Lower lobe of right lung (tissue), 2 donors: ENCODE measurements at places on chromosomes 2 and 18. TPM values are rescaled to one million over a fixed set of nuclear protein-coding genes. Genes with fewer than 3 reads are reported as not detected.
A peak's percentile ranks its signal among the peaks of the same experiment; 100 is the strongest.

CD226 gene
- 5.4 TPM for total RNA-seq

- no peak for DNase-seq
Observed at GRCh38 chr18:23730857-23731256, 41.6 kb downstream of the LAMA3 start.

DNA sequence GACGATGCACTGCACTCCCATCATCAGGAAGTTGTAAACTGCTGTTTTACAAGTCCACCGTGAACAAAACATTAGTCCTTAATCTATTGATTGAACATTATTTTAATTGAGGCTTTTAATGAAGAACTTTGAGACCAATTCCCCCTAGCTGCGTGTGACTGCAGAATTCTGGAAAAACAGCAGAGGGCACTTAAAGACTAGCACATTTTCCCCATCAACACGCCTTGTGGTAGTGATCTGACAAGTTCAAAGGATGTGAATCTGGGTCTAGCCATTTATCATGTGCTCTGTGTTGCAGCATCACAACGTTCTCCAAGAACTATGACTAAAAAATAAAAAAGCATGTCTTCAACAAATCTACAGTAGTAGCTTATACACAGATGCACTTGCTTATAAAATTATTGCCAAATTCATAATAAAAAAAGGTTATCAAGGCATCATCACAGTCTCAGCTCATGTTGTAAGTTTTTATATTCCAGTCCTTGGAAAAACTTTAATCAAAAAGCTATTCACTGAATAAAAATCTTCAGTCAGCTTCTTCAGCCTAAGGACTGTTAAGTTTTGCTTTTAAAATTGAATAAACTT is 35.8 kb downstream of the SKOR2 start:
- DNase-seq = no peak

DNA sequence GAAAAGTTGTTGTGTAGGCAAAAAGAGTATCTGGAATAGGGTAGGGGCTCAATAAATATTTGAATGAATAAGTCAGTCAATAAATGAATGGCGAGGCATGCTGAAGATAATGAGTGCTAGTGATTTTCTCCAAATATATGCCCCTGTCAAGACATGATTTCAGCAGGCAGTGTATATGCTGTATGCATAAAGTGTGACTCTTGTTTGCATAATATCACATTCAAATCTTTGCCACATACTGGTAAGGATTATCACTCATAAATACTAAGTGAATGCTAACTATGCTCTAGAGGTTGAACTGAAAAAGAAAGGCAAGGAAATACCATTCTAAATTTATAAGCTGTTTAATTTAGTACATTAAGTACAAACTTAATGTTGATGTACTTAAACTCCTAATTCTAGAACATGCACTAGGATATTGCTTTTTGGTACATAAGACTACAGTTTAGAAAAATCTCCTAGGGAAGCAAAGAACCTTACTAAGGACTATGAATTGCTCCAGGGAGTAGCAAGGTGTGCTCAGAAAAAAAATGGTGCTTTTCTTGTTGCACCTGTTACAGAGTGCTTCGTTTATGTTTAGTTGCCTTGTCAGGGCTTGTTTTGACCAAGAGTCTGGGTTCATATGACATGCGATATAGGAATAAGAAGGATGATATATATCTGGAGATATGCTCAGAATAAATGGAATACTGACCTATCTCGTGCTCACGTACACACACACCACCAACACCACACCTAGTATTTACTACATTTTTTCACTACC is 224.0 kb upstream of the TANK start:
- DNase-seq = no peak

DNA sequence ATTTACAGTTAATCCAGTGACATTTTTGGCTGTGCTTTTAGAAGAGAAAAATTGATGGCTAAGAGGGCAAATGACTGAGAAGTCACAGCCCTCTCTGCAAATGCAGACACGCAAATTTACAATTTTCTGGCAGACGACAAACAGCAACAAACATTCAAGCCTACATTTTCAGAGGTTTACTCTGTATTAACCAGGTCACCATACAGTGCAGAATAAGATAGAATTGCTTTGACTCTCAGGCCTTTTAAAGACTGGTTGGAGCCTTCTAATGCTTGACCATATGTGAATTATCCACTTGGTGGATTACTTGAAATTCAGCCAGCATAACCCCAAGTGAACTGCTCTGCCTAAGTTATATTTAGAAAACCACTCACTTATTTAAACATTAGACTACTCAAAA is 280.9 kb upstream of the STON1 start:
- no peak for DNase-seq

WNT6 gene
- total RNA-seq = 0.44 TPM

- no peak for DNase-seq
Observed at GRCh38 chr18:57270156-57270555, 82.2 kb upstream of the ST8SIA3 start.

- DNase-seq = no peak
Observed at GRCh38 chr2:216394881-216395280, 17.4 kb upstream of the SMARCAL1 start.

DNA sequence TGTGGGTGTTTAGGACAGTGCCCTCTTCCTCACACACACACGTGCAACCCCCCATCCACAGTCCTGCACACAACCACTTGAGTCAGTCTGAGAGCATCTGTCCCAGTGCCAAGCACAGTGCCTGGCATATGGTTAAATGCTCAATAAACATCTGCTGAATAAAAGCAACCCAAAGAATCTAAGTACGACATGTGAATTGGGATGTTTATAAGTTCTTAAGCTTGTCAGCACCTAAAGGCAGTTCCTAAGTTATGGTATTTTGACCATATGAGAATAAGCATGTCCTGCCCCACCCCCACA is 37.8 kb downstream of the CAPN13 start:
- no peak for DNase-seq

MGAT4A gene
- 82.0 TPM for total RNA-seq

DNA sequence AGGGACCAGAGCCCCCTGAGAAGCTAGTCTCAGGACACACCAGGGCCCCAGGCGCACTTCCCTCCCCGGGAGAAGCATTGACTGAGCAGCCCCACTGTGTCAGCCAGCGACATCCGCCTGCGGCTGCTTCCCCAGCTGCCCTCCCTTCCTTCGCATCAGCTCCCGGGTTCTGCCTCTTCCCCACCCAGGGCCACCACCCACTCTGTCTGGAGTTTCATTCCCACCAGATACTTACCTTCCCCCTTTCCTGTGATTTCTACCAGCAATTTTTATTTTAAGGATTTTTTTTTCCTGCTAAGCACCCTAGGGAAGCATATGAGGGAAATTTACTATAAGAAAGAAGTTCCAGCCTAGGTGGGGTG is 99.2 kb downstream of the SMAD7 start:
- DNase-seq = peak; percentile 71

DNA sequence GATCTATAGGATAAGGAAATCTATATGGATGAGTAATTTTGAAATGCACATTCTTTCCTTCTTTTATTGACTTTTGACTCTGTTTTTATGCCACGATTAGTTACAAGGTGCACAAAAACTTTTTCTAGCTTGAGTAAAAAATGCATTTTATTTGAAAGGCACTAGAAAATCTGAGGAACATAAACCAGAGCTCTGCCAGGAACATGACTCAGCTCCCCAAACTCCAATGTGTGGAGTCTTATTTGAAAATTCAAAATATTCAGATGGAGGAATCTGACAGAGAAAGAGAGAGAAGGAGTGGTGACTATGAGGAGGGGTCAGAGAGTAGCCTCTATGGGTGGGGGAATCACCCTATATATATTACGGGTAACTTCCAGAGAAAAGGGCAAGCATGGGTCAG is 231.0 kb downstream of the DCC start:
- no peak for DNase-seq

- DNase-seq = no peak
Observed at GRCh38 chr2:111239107-111239506, 118.4 kb downstream of the BCL2L11 start.

DNA sequence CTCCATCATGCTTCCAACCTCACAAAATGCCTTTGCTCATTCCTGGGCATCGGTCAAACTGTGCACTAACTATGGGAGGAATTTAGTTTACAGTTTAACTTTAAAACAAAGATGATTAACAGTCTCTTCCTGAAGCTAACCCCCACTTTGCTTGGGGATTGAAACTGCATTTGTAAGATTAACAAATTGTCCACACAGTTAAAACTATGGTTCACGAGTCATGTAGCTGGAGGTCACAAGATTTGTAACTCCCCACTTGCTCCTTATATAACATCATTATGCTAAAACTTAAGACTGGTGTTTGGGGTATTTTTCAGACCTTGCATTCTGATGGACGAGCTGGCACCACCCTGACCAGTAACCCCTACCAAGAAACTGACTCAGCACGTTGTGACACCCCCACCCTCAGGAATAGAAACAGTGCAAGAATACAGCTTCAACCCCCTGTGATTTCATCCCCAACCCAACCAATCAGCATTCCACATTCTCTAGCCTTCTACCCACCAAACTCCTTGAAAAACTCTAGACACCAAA is 252.3 kb downstream of the MBD5 start:
- DNase-seq = no peak

C2orf72 gene
- 0.97 TPM for total RNA-seq

- no peak for DNase-seq
Observed at GRCh38 chr2:229282758-229283546, 11.9 kb upstream of the PID1 start.

MAL gene
- 13.4 TPM for total RNA-seq

DNA sequence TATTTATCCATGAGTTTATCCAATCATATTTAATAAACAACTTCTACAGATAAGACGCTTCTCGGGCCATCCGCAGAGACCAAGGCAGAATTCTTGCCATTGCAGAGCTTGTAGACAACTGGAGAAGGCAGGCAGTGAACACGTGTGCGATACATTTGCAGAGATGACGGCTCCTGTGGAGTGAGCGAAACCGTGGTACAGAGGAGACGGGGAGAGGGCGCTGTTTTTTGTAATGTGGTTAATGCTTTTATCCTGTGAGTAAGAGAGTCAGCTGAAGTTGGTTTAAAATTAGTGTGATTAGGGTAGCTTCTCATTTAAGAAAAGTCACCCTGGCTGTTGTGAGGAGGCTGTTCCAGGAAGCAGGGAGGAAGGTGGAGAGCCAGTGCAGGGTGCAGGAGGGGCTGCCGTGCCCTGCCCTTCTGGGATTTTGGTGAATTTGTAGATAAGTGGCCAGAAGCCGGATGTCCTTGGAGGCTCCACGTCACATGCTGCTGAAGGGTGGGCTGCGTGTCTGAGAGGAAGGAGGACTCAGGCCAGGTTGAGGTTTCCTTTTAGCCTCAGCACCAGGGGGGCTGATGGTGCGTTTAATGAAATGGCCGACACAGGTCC is 151.4 kb downstream of the SNTG2 start:
- no peak for DNase-seq

DNA sequence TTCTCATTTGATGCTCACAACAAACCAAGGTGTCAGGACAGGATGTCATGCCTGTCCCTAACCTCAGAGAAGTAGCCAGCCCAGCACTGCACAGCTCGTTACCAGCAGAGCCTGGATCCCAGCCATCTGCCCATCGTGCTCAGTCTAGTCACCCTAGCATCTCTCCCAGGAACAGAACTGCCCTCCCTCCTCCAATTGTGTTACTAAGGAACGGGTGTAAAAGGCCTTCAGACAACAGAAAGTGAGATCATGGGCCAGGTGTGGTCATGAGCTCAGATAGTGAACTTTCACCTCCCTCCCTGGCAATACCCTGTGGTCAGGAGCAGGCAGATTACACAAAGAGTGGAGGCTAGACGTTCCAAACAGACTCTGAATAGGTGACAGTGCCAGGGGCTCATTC is 111.8 kb upstream of the PPP1CB start:
- no peak for DNase-seq

DNA sequence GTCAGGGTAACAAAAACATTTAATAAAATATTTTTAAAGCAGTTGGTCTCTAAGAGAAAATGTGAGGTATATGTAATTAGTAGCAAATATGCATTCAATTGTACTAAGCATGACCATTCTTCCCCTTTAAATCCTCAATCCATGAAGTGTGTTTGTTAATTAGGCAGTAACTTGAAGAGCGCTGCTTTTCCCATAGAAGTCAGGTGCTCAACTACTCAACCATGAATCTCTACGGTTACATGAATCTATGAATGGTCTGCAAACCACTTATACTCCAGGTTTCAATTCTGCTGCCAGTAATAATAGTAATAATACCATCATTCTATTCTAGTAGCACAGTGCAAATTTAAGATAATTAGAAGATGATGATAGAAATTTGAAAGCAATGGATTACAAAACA is 55.8 kb downstream of the SLC8A1 start:
- no peak for DNase-seq

ABCB11 gene
- total RNA-seq = 0.32 TPM

DNA sequence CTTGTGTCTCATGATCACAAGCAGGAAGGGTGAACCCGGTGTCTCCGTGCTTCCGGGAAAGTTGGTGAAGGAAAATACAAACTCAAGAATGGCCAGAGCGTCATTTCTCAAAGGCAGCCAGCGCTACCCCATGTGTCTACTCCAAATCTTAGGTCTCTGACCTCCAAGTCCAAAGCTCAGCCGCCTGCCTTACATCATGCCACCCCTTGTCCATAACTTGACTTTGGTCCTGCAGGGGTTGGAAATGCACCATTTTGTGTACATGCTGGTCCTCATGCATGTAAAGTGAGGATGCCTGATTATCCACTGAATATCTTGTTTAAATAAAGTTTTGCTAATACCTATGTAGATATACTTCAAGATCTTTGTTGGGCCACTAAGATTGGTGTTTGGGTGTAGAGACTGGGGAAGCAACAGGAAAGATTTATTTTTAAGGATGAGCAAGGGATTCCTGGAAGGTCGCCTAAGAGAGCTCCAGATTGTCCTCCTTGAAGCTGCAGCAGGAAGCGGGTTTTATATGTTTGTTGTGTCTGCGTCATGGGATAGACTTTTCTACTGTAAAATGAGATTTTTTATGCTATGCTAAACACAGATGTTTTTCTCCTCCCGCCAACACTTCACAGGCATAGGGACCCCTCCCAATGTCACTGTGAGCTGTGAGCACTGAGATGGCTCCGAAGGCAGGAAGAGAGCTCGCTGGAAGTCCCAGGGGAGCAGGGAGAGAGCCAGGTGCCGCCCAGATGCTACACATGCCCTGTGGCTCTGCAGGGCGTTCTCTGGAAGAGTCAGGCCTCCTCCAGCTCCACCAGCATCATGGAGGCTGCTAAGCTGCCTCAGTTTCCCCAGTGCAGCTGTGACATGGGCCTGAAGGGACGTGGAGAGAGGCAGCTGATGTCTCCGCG is 176.2 kb upstream of the HDAC4 start:
- peak; percentile 26 for DNase-seq

- no peak for DNase-seq
Observed at GRCh38 chr18:23752796-23753195, 63.5 kb downstream of the LAMA3 start.

CNTNAP5 gene
- not detected for total RNA-seq

CD8B gene
- 1.5 TPM for total RNA-seq

GRCh38 chr2:98835831-98836385 is 100.1 kb downstream of the CRACDL start:
- no peak for DNase-seq

GKN1 gene
- not detected for total RNA-seq
